ENCODE measurements at places on chromosomes 4 and X.

DNA sequence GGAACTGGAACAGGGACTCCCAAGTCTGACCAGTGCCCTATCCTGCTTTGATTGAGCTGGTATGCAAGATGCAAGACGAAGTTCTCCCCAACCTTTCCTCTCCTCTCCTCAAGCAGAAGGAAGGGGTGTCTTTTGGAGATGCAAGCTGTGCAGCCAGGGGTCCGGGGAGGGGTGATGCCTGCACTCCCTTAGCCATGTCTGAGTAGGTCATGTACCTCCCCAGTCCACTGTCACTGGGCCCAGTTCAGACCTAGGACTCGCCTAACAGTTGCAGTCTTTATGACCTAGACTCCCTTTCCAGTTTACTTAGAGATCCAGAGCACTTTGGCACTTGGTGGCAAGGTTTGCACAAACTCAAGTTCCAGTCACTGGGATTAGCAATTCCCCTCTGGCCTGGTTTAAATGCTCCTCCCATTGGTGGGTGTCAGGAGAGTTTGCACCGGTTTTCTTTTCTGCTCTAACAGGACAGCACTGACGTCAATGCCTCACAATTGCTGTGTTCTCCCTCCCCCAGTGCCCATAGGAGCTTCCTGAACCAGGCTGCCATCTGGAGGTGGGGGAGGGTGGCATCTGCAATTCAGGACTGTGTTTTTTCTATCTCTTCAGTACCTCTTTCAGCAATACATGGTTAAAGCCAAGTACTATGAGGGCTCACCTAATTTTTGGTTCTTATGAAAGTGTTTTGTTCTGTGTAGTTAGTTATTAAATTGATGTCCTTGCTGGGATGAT, 782.2 kb downstream of the ARAP2 start:
- DNase-seq = peak; percentile 0

- DNase-seq = no peak
Observed at GRCh38 chrX:150298841-150299551, 64.1 kb upstream of the MAMLD1 start.

GRCh38 chr4:6402566-6403399, 69.6 kb downstream of the PPP2R2C start:
- no peak for DNase-seq

DNA sequence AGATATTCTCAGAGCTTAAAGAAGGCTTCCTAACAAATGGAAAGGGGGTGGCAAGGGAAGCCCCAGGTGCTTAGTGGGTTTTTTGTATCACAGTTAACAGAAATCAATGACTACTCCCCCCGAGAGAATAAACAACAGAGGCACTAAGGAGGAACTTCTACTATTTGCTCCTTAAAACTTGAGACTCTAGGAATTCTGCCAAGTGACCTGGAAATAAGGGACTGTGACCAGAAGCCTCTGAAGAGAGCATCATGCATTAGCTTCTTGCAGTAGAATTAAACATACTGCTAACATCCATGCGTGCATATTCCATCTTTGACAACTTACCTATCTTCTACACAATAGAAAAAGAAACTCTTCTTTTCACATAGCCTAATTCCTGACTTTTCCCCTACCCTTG, 86.8 kb downstream of the CAMK2D start:
- DNase-seq = no peak

- no peak for DNase-seq
Observed at GRCh38 chr4:15670576-15670975, 11.1 kb upstream of the FAM200B start.

- DNase-seq = no peak
Observed at GRCh38 chr4:163590103-163590502, 95.6 kb downstream of the TMA16 start.

DNA sequence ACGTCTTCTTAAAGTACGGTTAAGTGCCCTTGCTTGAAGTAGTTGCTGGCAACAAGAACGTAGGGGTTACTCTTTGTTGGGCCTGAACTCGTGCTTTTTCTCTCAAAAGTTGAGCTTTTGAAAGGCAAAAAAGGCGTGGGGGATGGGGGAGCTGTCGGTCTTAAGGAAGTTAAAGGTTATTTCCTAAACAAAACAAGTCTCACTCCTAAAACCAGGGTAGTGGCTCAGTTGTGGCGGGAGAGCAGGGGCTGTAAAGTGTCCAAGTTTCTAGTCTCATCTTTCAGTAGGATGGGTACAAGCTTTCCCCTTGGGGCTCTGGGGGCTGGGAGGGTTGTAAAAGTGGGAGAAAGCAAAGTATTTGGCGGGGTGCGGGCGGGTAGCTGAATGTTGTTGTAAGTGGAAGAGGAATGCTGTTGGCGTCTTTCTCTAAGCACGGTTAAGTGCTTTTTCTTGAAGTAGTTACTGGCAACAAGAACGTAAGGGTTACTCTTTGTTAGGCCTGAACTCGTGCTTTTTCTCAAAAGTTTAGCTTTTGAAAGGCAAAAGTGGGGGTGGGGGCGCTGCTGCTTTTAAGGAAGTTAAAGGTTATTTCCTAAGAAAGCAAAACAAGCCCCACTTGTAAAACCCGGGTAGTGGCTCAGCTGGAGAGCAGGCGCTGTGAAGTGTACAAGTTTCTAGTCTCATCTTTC, 904 bp upstream of the WDR1 start:
- no peak for DNase-seq

DNA sequence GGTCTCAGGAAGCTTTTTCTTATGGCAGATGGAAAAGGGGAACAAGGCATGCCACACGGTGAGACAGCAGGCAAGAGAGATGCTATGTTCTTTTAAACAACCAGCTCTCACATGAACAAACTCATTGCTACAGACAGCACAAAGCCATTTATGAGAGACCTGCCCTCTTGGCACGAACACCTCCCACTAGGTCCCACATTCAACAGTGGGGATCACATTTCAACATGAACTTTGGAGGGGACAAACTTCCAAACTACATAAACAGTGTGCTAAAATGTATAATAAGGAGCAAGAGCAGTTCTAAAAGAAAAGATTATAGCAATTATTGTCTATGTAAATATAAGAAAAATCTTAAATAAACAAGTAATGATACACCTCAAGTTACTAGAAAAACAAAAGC, 391.8 kb upstream of the CPXCR1 start:
- DNase-seq = no peak

- no peak for DNase-seq
Observed at GRCh38 chrX:24648495-24648894, 1.3 kb upstream of the PCYT1B start.

DNA sequence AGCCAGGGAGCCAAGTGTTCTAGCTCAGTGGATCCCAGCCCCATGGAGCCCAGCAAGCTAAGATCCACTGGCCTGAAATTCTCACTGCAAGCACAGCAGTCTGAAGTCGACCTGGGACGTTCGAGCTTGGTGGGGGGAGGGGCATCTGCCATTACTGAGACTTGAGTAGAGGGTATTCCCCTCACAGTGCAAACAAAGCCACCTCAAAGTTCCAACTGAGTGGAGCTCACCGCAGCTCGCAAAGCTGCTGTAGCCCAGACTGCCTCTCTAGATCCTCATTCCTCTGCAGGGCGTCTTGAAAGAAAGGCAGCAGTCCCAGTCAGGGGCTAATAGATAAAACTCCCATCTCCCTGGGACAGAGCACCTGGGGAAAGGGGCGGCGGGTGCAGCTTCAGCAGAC, 226.3 kb downstream of the ZIC3 start:
- DNase-seq = no peak

DNA sequence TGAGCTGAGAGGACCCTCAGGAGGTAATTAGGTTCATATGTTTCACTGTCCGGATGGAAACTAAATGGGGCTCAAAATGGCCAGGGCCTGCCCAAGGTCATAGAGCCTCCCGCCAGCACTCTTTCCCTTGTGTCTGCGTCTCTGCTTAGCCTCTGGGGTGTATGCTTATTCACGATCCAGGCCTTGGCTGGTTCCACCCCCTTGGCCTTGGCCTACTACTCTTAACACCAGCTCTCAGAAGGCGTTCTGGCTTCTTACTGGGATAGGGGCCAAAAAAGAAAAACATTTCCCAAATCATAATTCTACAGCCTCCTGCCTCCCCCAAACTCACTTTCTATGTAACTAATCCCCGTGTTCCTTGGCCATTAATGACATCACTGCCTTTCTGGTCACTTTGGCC, 68.8 kb downstream of the RTL5 start:
- DNase-seq = no peak

DNA sequence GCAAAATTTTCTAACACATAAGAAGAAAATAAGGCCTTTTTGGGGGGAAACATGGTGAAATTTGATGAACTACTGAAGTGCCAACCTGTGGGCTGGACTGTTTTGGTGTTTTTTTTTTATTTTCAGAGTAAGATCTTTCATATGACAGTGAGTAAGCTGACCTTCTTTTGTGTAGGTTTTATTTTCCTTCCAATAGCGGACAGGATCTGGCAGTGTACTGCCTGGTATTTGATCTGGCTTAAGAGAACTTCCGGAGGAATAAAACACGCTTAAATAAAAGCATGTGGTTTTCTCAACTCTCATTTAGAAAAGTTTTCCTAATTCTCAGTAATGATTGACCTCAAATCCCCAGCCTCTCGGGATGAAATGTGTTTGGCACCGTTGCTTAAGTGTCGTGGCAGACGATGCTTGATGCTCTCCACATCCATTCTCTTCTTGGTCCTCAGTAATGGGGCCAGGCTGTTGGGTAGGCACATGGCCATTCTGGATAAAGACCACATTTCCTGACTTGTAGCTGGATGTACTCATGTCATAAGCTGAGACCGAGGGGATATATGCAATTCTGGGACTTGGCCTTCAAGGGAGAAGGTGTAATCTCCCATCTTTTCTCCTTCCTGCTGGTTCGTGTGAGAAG, 65.6 kb upstream of the PDLIM3 start:
- no peak for DNase-seq

DNA sequence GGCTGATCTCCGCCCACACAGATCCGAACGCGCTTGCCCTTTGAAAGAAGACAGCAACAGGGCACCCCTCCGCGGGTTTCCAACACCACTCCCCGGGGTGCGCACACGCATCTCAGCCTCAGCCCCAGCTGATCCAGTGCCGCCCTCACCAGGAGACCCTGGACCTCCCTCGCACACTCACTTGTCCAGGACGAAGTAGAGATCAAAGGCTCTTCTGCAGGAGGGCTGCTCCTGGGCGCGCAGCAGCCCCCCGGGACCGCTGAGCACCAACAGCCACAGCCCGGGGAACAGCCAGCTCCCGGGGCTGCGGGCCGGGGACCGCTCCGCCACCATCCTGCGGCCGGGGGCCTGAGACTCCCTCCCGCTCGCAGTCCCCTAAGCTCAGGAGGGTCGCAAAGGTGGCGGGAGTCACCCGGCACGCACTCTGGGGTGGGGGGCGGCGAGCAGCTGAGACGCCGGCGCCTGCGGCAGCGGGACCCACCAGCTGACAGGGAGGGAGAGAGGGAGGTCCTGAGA, 743 bp downstream of the ANTXR2 start:
- peak; percentile 49 for DNase-seq

- no peak for DNase-seq
Observed at GRCh38 chr4:87251106-87251505, 30.7 kb upstream of the KLHL8 start.

GRCh38 chr4:33411182-33411581, 2691.0 kb downstream of the PCDH7 start:
- peak; percentile 75 for DNase-seq

DNA sequence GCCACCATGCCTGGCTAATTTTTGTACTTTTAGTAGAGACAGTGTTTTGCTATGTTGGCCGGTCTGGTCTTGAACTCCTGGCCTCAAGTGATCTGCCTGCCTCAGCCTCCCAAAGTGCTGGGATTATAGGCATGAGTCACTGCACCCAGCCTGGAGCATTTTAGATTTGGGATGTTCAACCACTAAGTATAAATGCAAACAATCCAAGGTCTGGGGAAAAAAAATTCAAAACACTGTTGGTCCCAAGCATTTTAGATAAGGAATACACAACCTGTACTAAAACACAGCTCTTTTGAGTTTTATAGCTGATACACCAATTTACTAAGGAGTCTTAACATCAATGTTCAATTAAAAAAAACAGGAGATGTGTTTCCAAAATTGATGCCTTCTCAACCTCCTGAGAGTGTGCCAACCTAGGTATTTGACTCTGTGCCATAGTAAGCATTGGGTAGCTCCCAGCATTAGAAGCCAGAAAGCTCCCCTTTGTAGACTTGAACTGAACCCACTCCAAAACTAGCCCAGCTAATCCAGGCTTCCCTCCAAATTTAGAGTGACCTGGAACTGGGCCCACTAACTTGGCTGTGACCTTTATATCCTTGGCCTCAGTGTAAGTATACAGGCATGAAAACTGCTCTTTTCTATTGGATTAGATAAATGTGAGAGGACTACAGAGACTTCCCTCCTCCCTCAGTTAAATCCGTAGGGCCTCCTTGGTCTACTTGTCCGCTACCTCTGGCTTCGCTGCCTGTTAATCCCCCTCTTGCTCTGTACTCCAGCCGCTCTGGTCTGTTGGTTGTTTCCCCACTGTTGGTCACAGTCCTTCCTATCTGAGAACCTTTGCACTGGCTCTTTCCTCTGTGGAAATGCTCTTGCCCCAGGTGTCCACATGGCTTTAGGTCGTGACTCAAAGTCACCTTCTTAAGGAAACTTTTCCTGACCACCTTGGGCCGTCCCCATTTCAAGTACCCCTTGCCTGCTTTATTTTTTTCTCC, 77.6 kb downstream of the CCKAR start:
- no peak for DNase-seq

DNA sequence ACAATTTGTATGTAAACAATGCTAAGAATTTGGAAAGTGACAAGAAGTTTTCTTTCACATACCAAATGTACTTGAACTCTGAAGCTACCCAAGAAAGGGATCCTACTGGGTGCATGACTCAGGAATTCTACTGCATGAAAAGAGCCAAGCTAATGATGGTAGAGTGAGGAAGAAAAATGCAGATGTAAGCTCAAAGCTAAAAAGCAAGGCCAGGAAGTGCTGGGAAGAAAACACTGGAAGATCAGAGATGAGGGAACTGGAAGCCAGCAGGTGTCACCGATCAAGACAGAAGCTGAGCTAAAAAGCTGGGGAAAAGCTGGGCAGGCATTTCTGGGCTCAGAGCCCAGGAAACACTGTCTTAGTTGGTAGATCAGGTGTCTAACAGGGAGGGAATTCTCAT, 449.1 kb downstream of the NKX6-1 start:
- no peak for DNase-seq

DNA sequence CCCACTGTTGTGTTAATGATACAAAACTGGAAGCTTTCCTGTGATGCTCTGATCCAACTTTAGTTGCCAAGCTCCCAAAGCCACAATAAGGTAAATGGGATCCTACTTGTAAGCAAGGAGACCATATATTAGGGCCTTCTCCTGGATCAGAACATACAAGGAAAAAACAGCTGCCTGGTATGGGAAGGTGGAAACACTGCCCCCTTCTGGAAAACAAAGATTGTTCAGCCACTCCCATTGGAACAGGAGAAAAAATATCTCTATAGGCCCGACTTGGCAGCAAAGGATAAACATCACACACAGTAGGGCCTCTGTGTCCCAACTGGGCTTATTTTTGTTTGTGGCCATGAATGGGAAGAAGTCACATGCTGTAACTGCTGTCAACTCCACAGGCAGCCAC, 166.5 kb downstream of the TBX22 start:
- DNase-seq = no peak
